SW480 (cell line): ENCODE measurements at places on chromosomes 5 and 9.

DNA sequence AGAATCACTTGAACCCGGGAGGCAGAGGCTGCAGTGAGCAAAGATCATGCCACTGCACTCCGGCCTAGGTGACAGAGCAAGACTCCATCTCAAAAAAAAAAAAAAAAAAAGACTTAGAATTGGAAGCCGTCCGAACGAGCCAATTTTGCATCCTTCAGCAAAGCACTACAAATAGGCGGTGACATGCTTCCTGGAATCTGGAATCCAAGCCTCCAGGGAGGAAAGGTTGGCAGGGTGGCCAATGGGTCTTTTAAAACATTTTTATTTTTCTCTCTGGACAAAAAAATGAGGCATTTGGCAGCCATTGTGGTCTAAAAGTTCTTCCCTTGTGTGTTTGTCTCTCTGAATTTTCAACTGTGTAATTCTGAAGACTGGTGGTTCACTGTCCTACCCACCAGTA is 26.4 kb downstream of the GGTA1 start:
- DNase-seq, result no peak

- DNase-seq, result no peak
Observed at GRCh38 chr5:106649031-106649430, 1021.7 kb downstream of the EFNA5 start.

DNA sequence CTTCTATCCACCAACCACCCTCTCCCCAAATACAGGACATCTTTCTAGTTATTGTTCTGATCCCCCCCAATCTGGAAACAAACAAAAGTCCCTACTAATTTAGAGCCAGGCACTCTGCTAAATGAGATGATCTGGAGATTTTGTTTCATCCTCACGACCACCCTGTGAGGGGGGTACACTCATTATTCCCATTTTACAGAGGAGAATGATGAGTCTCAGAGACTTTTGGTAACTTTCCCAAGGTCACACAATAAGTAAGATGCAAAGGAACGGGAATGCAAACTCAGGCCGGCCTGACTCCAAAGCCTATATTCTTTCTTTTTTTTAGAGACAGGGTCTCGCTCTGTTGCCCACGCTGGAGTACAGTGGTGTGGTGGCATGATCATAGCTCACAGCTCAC is 9.4 kb downstream of the PDGFRB start:
- DNase-seq, result no peak

DNA sequence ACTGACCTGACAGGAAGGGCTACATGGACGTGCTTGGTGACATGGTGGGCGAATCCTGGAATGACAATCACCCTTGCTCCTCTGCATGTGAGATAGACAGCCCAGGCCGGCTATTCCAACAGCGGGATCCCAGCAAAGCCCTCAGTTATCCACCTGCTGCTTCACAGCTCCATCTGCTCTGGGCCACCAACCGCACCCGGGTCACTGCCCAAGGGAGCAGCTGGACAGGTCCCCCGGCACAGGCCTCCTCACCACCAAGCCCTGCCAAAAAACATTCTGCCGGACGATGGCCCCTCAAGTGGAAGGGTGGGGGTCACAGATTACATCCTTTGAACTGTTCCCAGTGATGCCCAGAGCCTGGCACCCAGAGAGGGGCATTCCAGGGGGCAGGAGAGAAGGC is 39.6 kb downstream of the STK10 start:
- DNase-seq, result no peak

- DNase-seq, result peak; percentile 96
Observed at GRCh38 chr5:141513627-141514329, 24.9 kb downstream of the PCDHGC5 start.

GRCh38 chr9:35673132-35674024 is at the start of gene CA9:
Gene CA9, plus strand, starts transcription at chr9:35673928. Its CDS starts 32 bp downstream, at chr9:35673960.
- no peak for DNase-seq

- DNase-seq, result no peak
Observed at GRCh38 chr5:67746103-67746502, 469.5 kb upstream of the PIK3R1 start.

GRCh38 chr5:128305341-128305740 is 221.8 kb downstream of the SLC12A2 start:
- no peak for DNase-seq

- peak; percentile 36 for DNase-seq
Observed at GRCh38 chr9:121299467-121300282, 31.7 kb downstream of the GSN start.

GRCh38 chr5:110807169-110807568 is 68.4 kb downstream of the SLC25A46 start:
- DNase-seq, result no peak

DNA sequence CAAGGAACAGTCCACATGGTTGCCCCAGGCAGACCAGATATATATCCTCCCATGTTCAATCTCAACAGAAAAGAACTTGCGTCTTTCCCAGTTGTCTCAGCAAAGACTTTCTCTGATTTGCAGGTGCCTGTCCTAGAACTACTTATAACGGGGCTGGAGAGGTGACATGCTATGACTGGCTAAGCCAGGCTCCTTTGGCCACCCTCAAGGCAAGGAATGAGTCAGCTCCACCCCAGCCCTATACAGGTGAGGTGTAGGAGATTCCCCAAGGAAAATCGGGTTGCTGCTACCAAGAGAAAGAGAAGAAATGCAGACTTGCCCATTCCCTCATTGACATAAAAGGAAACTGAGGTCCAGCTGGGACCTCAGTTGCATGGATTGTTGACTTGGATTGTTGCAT is 127.4 kb downstream of the GALNT10 start:
- DNase-seq, result no peak

DNA sequence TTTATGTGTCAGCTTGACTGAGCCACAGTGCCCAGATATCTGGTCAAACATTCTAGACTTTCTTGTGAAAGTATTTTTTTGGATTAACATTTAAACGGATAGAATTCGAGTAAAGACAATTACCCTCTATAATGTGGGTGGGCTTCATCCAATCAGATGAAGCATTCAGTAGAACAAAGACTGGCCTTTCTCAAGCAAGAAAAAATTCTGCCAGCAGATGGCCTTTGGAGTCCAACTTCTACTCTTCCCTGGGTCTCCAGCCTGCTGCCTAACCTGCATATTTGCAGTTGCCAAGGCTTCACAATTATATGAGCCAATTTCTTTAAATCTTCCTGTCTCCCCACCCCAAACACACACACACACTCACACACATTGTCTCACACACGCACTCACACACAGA is 86.4 kb downstream of the MED10 start:
- DNase-seq, result peak; percentile 71

DNA sequence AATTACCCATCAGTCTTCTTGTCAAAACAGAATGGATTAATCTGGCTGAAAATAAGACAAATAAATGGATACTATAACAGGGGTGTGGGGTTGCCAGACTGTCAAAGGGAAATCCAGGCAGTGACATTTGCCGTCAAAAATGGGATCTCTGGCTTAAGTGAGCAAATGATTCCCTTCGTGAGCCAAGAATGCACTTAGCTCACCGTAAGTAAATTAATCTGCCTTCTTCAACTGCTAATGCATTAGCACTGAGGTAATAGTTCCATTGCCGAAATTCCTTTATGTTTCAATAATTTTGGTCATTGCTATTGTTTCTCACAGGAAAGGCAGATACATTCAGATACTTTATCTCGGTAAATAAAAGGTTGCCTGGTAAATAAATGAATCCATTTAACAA is 377.8 kb downstream of the KIAA0825 start:
- DNase-seq, result no peak

- no peak for DNase-seq
Observed at GRCh38 chr5:8714198-8714597, 831.7 kb downstream of the SEMA5A start.

GRCh38 chr5:170691657-170692056 is 91.9 kb upstream of the GABRP start:
- no peak for DNase-seq

- DNase-seq, result no peak
Observed at GRCh38 chr5:72353046-72353445, 32.9 kb downstream of the PTCD2 start.

DNA sequence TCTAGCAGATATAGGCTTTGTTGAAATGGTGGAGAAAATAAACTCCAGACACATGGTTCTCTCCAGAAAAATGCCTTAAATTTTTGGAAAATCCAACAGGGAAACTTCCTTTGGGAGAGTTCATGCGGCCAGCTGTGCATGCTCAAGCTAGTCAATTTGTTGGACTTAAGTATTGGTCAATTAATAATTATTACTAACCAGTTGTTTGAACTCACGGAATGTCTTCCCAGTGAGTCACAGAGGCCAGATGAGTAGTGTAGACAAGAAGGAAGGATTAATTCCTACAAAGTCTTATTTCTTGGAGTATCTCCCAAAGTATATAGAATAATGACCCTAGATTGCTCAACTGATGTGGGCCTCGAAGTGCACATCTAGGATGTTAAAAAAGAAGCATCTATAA is 103.6 kb downstream of the MACIR start:
- DNase-seq, result no peak

DNA sequence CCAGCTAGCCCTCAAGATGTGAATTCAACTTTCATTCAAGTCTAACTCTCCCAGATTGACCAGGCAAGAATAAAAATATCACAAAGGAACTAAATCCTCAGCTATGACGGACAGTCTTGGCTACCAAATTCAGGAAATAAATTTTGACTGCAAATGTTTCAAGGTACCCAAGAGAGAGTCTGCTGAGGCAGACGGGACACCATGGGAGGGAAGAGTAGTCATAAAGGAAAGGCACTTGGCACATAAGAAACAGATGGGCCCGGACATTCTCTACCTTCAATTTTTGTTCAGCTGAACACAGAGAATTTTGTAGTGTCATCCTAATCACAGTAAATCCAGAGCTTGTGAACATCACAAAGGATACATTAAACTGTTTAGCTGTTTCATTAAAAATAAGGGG is 390.0 kb downstream of the DTWD2 start:
- no peak for DNase-seq

GRCh38 chr5:128826275-128826674 is 139.0 kb upstream of the SLC27A6 start:
- DNase-seq, result no peak

- no peak for DNase-seq
Observed at GRCh38 chr9:111258209-111258874, 71.7 kb downstream of the OR2K2 start.

- peak; percentile 21 for DNase-seq
Observed at GRCh38 chr5:126492939-126493338, 69.7 kb downstream of the GRAMD2B start.

- DNase-seq, result no peak
Observed at GRCh38 chr5:18686253-18686652, 1052.0 kb downstream of the TAF11L14 start.

- no peak for DNase-seq
Observed at GRCh38 chr5:159971038-159971437, 37.9 kb upstream of the TTC1 start.

DNA sequence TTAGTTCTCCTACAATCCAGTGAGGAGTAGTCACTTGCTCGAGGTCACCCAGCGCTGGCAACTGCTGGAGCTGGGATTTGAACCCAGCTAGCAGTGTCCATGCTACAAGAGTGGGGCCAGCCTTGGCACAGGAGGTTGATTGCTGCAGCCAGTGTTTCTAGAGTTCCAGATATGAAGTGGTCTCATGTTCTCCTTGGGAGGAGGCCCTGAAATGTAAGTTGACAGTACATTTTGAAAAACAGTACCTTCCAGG is 802 bp downstream of the CCDC107 start:
- DNase-seq, result no peak

DNA sequence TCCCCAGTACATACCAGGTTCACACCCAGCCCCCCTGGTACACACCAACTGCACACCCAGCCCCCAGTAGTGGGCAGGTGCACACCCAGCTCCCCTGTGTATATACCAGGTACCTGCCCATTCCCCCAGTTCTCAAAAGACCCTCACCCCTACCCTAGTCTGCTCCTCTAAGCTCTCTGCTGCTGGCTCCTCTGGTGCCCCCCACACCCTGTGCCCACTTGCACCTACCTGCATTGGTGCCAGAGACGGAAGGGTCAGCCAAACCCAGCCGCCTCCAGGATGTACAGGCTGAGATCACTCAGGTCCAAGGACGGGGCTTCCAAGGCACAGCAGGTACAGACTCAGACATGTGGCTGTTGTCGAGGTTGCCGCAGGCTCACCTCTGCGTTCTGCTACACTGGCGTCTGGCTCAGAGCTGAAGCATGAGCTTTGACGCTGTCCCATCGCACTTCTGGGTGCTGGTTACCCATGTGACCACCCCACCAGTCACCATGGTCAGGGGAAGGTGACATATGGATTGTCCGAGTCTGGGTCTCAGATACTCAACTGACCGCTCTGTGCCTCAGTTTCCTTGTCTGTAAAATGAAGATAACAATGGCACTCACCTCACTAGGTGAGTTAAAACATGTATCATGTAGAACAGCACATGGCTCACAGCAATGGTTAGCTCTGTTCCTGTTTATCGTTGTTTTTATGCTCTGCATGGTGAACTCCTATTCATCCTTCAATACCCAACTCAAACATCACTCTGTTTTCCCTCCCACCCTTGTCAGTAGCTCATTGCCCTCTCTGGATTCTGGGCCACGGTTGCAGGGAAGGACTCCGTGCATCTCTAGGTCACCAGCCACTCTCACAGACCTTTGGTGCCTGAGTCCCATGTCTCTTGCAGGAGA is 45.3 kb upstream of the SUSD3 start:
- DNase-seq, result no peak

DNA sequence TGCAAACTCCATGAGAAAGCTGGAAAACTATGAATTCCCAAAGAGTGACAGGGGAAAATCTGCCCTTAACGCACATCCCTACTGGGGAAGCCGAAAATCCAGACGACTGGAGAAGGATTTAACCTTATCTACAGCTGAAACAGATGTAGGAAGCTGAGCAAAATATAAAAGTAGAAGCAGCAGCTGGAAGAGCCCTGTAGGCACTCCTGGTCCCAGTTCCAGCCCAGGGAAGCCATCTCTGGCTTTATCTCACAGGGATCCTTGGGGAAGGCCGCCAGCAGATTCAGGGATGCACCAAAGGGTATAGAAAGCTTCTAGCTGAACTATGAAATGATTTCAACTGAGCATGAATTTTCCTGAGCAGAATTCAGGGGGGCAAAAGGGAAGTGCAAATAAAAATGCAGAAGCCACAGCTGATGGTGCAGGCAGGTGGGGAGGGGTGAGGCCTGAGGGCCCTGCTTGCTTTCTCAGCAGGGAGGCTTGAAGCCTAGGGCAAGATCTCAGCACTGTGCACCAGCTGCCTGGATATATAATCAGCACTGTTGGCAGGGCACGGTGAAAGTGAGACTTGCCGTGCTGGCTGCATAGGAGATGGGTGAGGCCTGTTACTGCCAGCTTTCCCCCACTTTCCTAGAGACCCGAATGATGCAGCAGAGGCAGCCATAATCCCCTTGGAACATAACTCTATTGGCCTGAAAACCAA is 2019.5 kb upstream of the NUDT12 start:
- no peak for DNase-seq

DNA sequence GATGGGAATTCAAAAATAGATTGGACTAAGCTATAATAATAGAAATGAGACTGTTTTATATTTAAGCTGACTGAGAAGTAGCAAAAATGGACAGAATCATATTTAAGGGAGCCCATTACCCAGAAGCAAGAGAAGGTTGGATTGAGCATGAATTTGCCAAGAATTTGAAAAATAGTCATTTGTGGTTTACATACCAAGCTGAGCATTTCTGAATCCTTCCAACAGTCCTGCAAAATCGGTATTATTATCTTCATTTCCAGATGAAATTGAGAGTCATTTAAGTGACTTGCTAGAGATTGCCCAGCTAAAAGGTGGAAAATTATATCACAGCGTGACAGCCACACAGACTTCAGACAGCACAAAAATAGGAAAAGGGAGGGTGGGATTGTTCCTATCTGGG is 48.4 kb downstream of the TNFSF15 start:
- DNase-seq, result no peak

GRCh38 chr5:150303660-150304386 is 1.1 kb upstream of the ARSI start:
- no peak for DNase-seq

GRCh38 chr5:60960591-60960990 is 15.6 kb downstream of the NDUFAF2 start:
- no peak for DNase-seq

- no peak for DNase-seq
Observed at GRCh38 chr5:137260820-137261695, 238.1 kb downstream of the SPOCK1 start.
